ENCODE measurements at places on chromosomes 2 and 18.

DNA sequence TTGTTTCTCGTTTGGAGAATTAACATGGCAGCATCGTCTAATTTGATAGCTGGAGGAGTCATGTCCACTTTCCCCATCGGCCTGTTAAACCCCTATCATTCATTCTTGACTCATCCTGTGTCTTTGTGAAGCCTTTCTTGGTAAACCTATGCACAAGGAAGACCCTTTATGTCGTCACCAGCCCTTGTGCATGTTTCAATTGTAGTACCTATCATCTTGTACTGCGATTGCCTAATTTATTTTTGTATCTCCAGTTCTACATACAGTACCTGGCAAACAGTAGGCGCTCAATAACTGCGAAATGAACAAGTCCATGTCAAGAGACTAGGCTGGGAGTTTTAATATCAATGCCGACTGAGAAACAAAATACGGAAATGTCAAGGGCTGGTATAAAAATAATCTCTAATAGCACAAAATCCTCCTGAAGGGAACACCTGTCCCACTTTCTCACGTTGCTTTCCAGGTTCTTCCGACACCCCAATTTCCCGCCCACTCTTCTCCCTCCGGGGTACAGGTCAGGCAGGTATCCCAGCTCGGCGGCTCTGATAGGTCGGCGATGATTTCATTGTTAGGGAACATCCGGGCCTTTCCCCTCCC, 1.3 kb upstream of the PPM1B start:
- peak; percentile 24 for DNase-seq

- no peak for DNase-seq
Observed at GRCh38 chr2:147712051-147712450, 132.8 kb upstream of the ACVR2A start.

- no peak for DNase-seq
Observed at GRCh38 chr2:219106251-219106650, 45.5 kb upstream of the IHH start.

GRCh38 chr2:238113611-238114010, 13.5 kb downstream of the ESPNL start:
- DNase-seq: no peak

DNA sequence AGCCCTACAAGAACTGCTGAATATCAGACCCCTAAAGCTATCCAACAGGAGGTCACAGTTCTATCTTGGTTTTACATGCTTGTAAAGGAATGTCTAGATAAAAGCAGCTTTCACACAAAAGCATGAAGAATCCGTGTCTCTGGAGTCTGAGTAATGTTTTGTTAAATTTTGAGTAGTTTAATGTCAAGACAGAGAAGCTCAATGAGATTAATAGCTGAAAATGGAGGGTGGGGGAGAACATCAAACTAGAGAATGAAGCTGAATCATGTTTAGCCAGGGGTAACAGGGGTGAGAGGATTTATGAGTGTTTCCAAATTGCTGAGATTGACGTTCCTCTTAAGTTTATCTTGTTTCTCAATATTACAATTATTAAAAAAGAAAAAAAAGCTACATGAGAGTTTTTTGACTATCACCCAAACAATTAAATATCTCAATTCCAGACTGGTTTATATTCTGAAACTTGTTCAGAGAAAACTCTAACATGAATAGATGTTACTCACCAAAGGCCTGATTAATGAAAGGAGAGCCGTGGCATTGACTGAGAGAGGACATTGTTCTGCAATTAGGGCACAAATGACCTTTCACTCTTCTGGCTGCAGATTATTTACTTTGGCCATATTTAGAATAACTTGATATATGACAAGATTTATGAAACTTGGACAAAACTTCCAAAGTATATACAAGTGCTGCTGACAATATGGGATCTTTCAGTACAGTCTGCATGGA, 266.4 kb upstream of the ETAA1 start:
- DNase-seq: no peak

GRCh38 chr2:212078103-212078502, 460.5 kb downstream of the ERBB4 start:
- no peak for DNase-seq

- DNase-seq: peak; percentile 66
Observed at GRCh38 chr2:196431957-196432356, 207.6 kb upstream of the CCDC150 start.

DNA sequence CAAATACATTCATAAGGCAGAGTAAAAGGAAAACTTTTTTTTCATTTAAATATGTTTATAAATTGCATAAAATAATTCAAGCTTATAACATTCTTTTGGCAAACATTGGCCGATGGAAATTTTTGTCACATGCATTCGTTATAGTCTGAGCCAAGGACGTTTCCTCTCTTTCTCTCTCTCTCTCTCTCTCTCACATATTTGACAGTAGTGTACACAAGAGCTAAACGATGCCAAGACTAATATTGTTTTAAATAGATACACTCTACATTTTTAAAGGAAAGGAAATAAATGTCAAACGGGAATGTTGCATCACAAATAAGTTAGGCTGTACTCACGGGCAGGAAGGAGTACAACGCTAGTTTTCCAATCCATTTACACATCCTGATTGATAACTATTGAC, 251.1 kb upstream of the SMIM21 start:
- DNase-seq: no peak

GRCh38 chr2:233325814-233326213, 18.2 kb downstream of the SAG start:
- no peak for DNase-seq

GRCh38 chr2:156511122-156511521, 74.9 kb downstream of the GPD2 start:
- no peak for DNase-seq
